ENCODE measurements at places on chromosomes 7 and 10.

DNA sequence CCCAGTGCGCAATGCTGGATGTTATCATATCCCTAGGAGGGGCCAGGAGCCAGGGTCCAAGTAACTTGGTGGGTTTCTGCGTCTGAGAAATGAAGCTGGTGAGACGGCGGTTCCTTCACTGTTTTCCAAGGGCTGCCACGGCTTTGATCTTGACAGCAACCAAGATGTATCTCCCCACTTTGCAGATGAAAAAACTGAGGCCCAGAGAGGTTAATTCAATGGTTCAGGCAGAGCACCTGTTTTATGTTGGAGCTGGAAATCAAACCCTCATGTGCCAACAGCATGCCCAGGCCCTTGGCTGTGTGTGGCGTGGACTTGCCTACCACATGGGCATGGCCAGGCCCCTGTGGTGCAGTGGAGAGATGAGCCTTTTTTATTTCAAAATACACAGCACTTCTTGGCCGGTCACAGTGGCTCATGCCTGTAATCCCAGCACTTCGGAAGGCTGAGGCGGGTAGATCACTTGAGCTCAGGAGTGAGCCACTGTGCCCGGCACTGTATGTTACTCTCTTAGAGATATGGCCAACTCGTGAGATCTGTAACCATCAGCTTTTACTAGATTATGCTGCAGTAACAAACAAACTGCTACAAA, 225.2 kb upstream of the SH2B2 start:
- DNase-seq, result no peak

- DNase-seq, result no peak
Measured at GRCh38 chr10:7507887-7508726, 97.3 kb upstream of the SFMBT2 start.

DNA sequence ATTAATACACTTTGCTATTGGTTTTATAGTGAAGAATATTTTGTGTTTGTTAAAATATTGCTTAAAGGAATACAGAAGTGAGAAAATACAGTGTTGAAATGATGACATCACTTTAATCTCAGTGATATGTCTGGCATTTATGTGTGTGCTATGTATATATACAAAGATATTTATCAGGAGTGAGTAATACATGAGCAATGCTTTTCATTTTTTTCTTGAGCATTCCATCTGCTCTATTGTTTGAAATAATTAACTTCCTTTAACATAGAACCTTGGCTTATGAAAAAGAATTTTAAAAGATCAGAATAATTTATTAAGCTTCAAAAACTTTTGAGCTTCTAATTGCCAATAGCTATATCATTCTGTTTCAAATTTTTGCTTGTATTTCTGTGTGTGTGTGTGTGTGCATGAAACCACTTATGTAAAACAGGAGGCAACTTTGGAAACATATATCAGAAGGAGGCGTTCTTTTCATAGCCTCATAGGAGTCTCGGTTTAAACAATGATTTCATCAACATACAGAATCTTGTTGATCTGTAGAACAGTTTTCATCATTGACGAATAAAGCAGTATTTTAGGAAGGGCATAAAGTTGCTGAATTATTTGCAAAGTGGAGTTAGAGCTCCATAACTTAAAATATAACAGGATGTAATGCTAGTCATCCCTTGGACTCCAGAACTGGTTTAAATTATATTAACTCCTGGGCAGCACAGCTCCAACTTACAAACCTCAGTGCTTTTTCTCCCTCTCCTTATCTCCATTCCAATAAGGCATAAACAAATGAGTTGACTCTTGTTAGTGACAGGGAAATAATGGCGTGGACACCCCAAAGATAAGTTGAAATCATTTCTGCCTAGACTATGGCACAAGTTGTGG, 228.4 kb upstream of the DGKB start:
- DNase-seq, result no peak

- DNase-seq, result no peak
Measured at GRCh38 chr7:1942243-1942940, 272.3 kb downstream of the ELFN1 start.

GRCh38 chr7:34208878-34209621, 303.7 kb downstream of the BMPER start:
- no peak for DNase-seq

DNA sequence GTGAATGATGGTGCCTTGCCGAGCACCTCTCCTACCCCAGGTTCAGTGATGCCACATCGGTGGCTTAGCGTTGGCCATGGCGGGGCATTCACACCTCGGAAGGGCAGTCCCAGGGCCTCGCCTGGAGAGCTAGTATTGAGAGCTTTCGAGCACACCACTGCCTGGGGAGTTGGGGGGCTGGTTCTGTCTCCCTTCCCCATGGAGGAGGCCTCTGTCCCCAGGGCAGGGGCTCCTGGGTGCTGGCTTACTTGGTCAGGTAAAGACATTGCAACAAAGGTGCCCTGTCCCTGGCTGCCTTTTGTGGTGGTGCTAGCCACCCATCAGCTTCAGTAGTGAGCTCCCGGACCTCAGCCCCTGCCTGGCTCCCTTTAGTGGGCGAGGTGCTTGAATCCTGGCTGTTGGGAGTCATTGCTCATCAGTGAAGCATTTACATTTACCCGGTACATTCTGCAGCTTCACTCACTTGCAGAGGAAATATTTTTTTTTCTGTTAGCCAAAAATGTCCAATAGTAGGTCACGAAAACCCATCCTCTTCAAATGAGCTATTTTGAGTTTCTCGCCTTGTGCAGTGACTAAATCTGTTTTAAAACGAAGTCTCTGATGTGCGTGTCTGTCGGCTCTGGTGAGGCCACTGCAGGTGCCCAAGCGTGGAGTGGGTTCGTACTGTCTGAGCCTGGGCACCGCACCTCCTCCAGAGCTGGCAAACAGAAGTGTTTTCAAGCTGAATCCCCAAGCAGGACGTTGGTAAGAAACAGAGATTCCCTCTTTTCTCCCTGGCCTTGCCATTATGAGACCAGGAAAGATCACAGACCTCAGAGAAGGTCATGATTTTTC, 95.5 kb downstream of the INPP5A start:
- no peak for DNase-seq

GRCh38 chr10:70887804-70888800, at the start of gene PCBD1:
Gene PCBD1 (minus strand): TSS chr10:70888565. CDS start chr10:70888533, 32 bp downstream.
- peak; percentile 67 for DNase-seq

GRCh38 chr10:130009228-130009627, 45.2 kb upstream of the EBF3 start:
- no peak for DNase-seq

DNA sequence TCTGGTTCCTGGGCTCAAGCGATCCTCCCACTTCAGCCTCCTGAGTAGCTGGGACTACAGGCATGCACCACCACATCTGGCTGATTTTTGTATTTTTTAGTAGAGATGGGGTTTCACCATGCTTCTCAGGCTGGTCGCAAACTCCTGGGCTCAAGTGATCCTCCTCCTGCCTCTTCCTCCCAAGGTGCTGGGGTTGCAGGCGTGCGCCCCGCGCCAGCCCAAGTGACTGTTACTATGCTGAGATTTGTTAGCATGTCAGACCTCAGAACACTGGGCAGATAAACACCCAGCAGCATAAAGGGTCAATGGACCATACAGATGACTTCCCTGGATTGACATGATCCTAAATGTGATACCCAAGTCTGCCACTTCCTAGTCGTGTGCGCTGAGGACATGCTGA, 59.9 kb upstream of the NMT2 start:
- DNase-seq, result no peak

- DNase-seq, result peak; percentile 68
Measured at GRCh38 chr10:69644658-69645295, 14.7 kb downstream of the FAM241B start.

GRCh38 chr10:114021154-114021553, 22.5 kb upstream of the ADRB1 start:
- DNase-seq, result no peak

DNA sequence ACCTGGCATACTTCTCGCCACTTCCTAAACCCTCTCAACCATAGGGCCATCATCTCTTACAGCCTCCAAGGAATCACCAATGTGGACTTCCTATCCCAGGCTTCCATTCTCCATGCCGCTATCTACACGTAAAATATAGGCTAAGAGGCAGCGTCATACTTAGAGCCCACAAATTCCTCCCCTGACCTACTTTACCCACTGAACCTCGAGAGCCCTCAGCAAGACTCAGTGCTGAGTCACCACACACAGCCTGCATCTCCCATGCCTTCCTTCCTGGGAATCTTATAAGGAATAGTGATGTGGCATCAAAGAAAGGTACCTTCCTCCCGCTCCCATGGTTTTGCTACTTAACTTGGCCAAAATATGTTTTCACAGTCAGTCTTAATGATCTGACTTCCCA, 435.6 kb upstream of the NFE2L3 start:
- DNase-seq, result no peak

DNA sequence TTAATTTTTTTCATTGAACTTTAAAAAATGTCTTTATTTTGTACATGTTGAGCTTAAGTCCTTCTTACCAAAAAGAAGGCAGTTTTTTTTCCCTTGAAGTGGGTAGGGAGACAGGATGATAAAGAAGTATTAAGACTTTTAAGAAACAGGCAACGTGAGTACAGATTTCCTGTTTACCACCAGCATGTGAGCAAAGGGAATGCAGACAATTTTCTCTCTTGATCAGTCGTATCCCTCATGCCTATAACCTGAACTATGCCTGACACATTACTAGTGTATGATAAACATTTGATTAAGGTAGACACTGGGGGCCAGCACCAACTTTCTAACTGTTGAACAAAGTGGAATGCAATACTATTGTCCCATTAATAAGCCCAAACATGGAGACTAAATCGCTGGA, 8.8 kb upstream of the OR2A2 start:
- no peak for DNase-seq

- DNase-seq, result no peak
Measured at GRCh38 chr10:52900593-52900992, 128.0 kb upstream of the MBL2 start.

GRCh38 chr10:10010397-10010796, 1007.3 kb upstream of the CELF2 start:
- DNase-seq, result no peak

GRCh38 chr7:105675934-105676371, 94.7 kb upstream of the EFCAB10 start:
- DNase-seq, result peak; percentile 70

DNA sequence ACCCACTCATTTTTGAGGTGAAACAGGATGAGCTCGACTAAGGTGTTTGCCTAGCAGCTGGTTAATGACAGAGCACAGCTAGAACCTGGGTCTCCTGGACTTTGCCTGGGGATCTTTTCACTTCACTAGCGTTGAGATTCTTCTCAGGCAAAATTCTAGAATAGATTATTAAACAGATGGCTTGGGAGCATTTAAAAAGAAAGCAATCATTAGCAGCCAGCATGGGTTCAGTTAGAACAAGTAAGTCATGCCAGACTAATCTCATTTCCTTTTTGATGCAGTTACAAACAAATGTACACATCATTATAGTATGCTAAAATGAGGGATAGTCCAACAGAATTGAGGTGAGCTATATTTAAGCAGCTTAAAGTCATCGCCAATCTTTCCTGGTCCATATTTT, 291.3 kb upstream of the MYO3A start:
- DNase-seq, result no peak

GRCh38 chr10:122232769-122233168, 38.3 kb upstream of the BTBD16 start:
- DNase-seq, result no peak

DNA sequence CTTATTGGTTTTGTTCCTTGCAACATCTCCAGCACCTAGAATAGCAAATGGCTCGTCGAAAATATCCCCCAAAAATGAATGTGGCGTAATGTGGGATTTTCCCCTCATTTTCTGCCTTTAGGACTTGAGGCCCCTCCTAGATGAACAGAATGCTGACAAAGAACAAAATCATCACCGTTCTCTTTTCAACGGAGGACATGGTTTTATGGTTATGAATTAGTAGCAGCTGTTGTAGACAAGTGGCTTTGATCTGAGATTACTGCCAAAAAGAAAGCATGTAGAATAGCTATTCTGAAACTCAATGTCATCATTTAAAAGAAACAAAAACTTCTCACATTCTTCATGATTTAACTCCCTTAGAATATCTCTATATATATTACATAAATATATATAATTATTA, 17.2 kb upstream of the CALN1 start:
- no peak for DNase-seq

DNA sequence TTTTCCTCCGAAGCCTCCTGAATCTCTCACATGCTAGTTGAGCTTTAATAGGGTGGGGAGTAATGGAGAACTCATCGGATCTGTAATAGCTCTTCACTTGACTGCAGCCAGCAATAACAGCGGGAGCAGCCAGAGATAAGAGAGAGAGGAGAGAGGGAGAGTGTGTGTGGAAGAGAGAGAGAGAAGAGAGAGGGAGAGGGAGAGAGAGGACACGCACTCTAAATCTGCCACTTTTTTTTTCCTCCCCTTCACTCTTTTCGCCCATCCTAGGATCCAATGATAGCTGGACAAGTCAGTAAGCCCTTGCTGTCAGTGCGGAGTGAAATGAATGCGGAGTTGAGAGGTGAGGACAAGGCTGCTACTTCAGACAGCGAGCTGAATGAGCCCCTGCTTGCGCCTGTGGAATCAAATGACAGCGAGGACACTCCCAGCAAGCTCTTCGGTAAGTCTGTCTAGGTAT, 107.9 kb downstream of the POU6F2 start:
- DNase-seq, result peak; percentile 83

DNA sequence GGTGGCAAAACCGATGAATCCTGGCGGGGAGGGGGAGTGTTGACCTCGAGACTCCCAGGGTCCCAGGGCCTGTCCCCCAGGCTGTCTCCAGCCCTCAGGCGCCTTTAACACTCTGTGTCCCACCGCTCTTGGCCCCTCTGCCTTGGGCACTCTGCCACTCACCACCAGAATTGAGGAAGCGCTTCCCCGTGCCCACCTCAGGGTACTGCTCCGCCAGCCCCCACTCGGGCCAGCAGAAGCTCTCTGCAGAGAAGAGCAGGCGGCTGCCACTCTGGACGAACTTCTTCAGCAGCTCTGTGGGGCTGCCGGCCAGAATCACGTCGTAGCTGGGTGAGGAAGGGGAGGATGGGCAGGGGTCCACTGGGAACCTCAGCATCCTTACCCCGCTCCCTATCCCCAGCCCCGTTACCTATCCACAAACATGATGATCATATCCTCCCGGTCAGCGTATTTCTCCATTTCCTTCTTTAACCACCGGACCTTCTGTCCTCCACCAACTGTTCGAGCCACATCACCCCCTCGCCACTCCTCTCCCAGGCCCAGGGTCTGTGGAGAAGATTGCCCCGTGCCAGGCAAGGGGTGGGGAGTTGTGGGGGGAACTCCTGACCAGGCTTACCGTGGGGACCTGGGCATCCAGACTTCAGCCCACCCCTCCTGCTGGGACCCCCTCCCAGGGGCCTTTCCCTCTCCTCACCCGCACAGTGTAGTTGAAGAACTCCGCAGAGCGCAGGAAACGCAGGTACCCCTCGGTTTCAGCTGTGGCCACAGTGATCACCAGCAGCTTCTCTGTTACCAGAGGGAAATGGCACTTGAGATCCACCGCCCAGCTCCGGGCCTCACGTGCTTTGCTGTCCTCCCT, 1.2 kb downstream of the PLOD3 start:
- peak; percentile 5 for DNase-seq
